ENCODE measurements at places on chromosomes 5 and 9.

GRCh38 chr9:107883496-107884124 lies 394.0 kb upstream of the KLF4 start:
- no peak for DNase-seq

DNA sequence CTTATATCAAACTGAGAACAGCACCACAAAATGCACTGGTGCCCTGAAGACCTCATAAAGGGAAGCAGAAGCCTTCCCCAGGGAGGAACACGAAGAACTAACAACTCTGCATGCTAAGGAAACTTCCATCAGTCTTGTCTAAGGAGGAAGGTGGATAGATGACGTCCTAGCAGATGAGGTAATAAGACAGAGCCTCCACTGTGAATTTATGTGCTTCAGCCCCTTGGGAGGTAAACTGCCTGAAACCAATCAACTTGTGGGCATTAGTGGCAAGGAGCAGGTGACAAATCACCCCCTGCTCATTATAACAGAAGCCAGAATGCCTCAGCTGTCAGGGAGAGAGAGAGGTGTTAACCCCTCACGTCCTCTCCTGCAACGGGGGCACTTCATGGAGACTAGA lies 48.9 kb upstream of the SPIN1 start:
- DNase-seq: no peak

DNA sequence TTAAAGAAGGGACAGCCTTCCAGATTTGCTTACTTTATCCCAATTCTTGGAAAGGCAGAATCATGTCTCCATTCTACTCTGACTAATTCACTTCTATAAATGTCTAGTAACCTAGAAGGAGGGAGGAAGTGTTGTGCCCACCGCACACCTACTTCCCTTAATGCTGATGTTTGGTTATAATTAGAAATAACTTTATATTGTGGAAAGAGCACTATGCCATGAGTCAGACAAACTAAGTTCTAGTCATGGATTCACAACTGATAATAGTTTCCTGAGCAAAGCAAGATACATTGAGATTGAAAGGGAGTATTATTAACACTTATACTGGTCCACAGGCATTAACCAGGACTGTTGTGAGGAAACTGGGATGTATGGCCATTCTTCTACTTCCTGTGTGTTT lies 345.9 kb upstream of the RPS23 start:
- DNase-seq: no peak

DNA sequence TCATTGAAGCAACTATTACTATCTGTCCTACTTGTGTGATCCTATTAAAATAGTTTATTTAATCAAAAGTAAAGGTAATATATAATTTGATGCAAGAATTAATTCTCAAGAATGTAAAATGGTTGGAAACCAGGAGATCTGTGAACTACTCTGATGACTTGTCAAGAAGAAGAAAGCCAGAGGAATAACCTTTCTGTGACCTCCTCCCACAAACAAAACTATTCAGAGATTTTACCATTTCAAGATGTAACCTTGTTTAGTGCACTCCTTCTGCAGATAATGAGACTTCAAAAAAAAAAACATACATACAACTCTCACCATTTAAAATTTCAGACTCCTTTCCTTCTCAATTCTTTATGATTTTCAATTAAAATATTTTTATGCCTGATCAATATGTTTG lies 79.5 kb downstream of the RFX3 start:
- DNase-seq: no peak

DNA sequence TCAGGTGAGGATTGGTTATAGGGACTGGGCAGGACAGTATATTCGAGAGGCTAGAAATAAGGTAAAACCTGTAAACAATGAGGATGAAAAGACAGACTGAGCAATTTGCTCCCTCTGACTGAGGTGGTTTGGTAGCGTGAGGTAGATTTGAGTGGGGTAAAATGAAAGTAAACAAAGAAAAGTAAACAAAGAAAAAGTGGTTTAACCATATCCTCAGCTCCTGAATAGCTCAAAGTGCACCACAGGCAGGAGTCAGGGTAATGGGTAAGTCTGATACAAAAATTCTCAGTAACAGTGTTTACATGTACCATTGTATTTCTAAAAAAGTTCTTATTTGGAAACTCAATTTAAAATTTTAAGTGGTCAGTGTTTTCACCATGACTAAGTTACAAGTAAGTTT lies 203.1 kb upstream of the ARRDC3 start:
- DNase-seq: no peak

DNA sequence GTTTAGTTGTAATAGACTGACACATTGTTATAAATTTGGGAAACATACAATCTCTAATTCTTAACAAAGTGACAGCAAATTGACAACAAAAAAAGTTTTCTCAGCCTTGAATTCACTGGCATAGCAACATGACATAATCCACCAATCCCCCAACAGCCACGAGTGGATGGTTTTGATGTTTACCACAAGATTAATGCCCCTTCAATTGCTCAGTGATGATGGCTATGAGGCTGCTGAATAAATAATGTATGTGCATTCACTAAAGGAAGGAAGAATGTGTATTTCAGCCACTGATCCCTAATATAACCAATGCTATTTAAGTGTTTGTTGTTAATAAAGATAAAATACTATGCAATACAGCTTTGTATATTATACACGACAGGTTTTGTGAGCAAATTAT lies 743.6 kb upstream of the DMAC1 start:
- no peak for DNase-seq

- no peak for DNase-seq
These were observed 8.9 kb downstream of the RABGAP1 start for GRCh38 chr9:122949696-122950095.

GRCh38 chr9:123282362-123283047 lies 14.1 kb upstream of the STRBP start:
- DNase-seq: no peak
